ENCODE measurements at places on chromosomes 6 and 20. TPM values are rescaled to one million over a fixed set of nuclear protein-coding genes. Genes with fewer than 3 reads are reported as not detected.

- no peak for DNase-seq
These were observed 164.8 kb downstream of the FAXC start for GRCh38 chr6:99184696-99185095.

- peak; percentile 42 for DNase-seq
These were observed 237.6 kb downstream of the SMOC2 start for GRCh38 chr6:168678588-168678987.

DNA sequence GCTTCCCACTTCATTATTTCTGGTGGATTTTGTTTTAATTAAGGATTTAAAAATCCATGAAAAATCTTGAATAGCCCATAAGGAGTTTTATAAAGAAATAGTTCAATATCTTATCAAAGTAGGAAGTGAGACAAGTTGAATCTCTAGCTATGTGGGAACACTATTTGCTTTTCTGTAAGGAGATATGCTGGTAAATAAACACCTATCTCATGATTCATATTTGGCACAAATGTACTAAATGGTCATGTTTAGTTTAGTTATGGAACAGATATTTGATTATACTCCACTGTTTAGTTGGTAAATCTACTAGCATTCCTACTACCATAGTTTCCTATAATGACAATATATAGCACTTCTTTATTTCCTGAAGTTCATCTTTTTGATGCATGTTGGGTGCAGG is 239.9 kb upstream of the CEP162 start:
- no peak for DNase-seq

- DNase-seq, result no peak
These were observed 4.0 kb downstream of the FUCA2 start for GRCh38 chr6:143507358-143508145.

GRCh38 chr20:41534170-41534569 is 84.0 kb downstream of the CHD6 start:
- DNase-seq, result no peak

DNA sequence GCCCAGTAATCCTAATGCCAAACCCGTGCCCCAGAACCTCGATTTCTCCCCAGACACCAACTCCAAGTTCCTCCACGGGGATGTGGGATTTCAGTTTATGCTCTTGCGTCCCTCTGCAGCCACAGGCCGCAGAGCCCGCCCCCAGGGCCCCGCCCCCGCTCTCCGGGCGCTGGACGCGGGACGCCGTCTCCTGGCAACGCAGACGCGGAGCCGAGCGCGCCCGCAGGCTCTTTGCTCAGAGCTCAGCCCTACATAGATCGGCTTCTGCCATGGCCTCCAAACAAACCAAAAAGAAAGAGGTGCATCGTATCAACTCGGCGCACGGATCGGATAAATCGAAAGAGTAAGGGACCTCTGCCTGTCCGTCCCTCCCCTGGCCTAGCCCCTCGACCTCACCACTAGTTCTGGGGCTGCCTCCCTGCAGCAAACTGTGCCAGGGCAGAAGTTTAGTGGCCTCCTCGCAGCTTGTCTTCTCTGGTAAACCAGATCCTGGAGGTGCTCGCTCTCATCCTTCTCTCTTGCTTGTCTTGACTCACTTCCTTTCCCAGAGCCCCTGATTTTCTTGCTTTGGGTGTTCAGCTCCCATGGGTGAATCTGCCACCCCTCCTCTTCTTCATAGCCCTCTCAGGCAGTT is at the start of gene ADGB:
Gene ADGB, plus strand, starts transcription at position 201 of the 634 bp plus-strand sequence. Its CDS starts 69 bp downstream, at position 270.
- DNase-seq, result peak; percentile 30

- no peak for DNase-seq
These were observed 646 bp upstream of the CPNE5 start for GRCh38 chr6:36839749-36840431.

- no peak for DNase-seq
These were observed 78.1 kb upstream of the EZR start for GRCh38 chr6:158897236-158897635.

GRCh38 chr6:1200409-1201101 is 111.3 kb upstream of the FOXQ1 start:
- DNase-seq, result peak; percentile 58

- no peak for DNase-seq
These were observed 22.7 kb upstream of the CD2AP start for GRCh38 chr6:47454713-47455396.

DNA sequence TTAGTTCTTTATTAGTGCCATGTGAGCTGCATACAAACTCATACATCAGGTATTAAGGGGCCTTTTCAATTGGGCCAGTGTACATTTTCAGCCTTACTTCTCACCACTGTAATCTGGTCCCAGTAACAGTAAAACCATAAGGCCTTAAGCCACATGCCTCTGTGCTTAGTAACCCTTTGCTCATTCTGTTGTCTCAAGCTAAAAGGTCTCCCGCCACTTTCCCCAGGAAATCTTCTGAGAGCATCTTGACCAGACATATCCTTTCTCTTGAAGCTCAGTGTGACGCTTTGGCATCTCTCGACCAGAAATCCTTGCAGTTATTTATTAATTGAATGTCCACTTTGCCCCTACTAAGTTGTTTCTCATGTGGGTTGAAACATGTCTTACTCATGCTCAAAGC is 68.0 kb downstream of the CYP39A1 start:
- DNase-seq, result peak; percentile 3

DNA sequence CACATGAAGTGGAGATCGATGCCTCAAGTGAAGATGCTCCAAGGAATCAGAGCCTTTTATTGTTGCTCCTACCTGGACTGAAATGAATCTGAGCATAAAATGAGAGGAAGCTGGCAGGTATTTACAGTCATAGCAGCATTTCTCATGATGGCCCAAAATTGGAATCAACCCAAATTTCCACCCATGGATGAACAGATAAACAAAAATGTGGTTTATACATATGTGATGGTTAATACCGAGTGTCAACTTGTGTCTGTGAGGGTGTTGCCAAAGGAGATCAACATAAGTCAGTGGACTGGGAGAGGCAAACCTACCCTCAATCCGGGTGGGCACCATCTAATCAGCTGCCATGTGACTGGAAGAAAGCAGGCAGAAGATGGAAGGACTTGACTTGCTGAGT is 178.2 kb downstream of the PTPRT start:
- no peak for DNase-seq

Gene HLA-DPB1
- 25.7 TPM for total RNA-seq

Gene SAMD3
- not detected for total RNA-seq

Gene SNAI1
- 2.7 TPM for total RNA-seq

Gene TCP1
- total RNA-seq, result 384 TPM

Gene ZBTB46
- 5.4 TPM for total RNA-seq

Gene MEP1A
- total RNA-seq, result not detected

Gene NFS1
- 37.7 TPM for total RNA-seq

Gene TRIM40
- not detected for total RNA-seq

Gene ZNF184
- 7.6 TPM for total RNA-seq

Gene GNAS-AS1
- total RNA-seq, result 0.65 TPM

Gene COL20A1
- total RNA-seq, result not detected

Measured in renal cortical epithelial cell (primary cell).